ENCODE measurements at places on chromosomes 11 and 22.

- no peak for DNase-seq
Observed at GRCh38 chr11:86509588-86509974, 134.9 kb downstream of the CCDC81 start.

- DNase-seq, result no peak
Observed at GRCh38 chr11:42329929-42330565, 870.6 kb upstream of the LRRC4C start.

GRCh38 chr11:45391168-45391850 is 105.2 kb upstream of the SYT13 start:
- DNase-seq, result no peak

GRCh38 chr22:44741929-44742328 is 10.4 kb upstream of the ARHGAP8 start:
- DNase-seq, result no peak

DNA sequence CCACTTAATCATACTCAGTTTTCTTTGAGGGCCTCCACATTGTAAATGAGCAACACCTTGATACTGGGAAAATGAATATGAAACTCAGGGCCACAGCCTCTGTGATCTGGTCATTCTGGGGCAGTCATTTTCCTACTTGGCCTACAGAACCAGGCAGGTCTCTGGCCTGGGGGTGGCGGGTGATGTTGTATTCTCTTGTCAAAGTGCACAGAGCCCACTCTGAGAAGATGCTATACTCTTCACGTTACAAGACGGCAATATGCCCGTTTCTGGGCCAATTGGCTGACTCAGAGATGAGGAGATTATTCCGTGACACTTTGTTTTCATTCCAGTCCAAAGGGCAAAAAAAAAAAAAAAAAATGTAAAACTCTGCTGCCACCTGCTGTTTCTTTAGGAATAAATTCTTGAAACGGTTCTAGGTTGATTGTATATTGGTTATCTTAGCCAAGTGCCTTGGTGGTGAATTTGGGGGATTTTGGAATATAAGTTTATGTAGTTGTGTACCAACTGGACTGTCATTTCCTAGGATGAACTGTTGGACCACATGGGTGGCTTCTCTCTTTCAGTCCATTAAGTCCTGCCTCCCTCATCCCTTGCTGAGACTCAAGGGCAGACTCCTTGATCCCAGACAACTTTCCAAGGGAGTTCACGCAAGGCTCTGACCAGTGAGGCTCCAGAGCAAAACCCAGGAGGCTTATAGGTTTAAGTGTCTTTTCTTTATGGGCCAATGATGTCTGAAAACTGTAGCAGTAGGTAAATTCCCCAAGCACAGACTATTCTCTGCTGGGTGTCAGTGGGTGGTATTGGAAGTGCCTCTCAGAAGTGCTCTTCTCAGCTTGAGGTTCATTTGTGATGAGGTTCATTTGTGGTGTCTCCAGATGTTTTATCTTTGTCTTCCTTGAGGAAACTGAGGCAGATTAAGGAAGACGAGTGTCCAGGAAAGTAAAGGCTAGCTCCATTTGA is 18.2 kb downstream of the ADM start:
- DNase-seq, result peak; percentile 74

- DNase-seq, result peak; percentile 29
Observed at GRCh38 chr11:44658506-44658850, 68.3 kb upstream of the TSPAN18 start.

DNA sequence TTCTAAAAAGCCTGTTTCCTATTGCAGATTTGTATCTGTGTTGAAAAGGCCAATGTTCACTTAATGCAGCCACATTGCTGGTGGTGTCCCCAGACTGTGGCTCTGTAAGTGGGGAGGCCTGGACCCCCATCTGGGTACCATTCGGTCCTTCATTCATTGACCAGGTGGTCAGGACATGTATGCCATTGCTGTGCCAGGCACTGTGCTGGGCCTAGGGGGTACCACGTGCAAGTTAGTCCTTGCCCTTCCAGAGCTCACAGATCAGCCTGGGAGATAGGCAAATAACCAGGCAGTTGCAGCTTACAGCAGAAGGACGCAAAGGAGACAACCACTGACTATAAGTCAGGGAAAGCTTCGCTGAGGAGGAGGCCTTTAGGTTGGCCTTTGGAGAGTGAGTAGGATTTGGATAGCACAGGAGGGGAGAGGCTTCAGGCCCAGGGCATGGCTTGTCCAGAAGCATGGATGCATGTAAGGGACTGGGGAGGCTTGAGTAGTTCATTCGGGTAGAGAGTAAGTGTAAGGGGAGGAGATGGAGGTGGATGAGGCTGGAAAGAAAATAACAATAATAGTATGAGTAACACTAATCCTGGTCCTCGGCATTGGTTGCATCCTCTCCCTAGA is 5.0 kb downstream of the PRDM11 start:
- no peak for DNase-seq

- peak; percentile 91 for DNase-seq
Observed at GRCh38 chr11:12126344-12127019, 16.1 kb downstream of the MICAL2 start.

- DNase-seq, result no peak
Observed at GRCh38 chr11:76890329-76890728, 29.6 kb downstream of the ACER3 start.
